ENCODE measurements at places on chromosomes 6 and 20.

GRCh38 chr6:152630832-152631231 lies 6.3 kb downstream of the SYNE1 start:
- peaks cover 3% of the 10 kb centered on the region for H3K4me1 ChIP-seq
- no peak for DNase-seq
- H3K27ac ChIP-seq = no peak overlapping the region

- H3K27ac ChIP-seq = no peak overlapping the region
- peaks cover 3% of the 10 kb centered on the region for H3K4me1 ChIP-seq
- H3K27me3 ChIP-seq = no peaks in the 10 kb centered on the region
- H3K4me3 ChIP-seq = no peak overlapping the region
- no peak for DNase-seq
Measured at GRCh38 chr20:63578224-63579016, 4.4 kb upstream of the HELZ2 start.

GRCh38 chr20:17664025-17664633 lies 17.9 kb downstream of the RRBP1 start:
- H3K27ac ChIP-seq = no peak overlapping the region
- H3K36me3 ChIP-seq = peaks cover 2% of the 10 kb centered on the region
- H3K27me3 ChIP-seq = no peaks in the 10 kb centered on the region
- no peak overlapping the region for H3K4me3 ChIP-seq
- DNase-seq = no peak

- no peaks in the 10 kb centered on the region for H3K4me1 ChIP-seq
- DNase-seq = no peak
- H3K4me3 ChIP-seq = no peak overlapping the region
Measured at GRCh38 chr6:444653-445275, 53.2 kb downstream of the IRF4 start.

- no peak for DNase-seq
- H3K27me3 ChIP-seq = no peaks in the 10 kb centered on the region
- peak overlapping the region; percentile 64 for H3K4me3 ChIP-seq
- H3K36me3 ChIP-seq = peaks cover under 1% of the 10 kb centered on the region
- no peak overlapping the region for H3K27ac ChIP-seq
Measured at GRCh38 chr6:41560431-41561192, 14.4 kb downstream of the FOXP4 start.

DNA sequence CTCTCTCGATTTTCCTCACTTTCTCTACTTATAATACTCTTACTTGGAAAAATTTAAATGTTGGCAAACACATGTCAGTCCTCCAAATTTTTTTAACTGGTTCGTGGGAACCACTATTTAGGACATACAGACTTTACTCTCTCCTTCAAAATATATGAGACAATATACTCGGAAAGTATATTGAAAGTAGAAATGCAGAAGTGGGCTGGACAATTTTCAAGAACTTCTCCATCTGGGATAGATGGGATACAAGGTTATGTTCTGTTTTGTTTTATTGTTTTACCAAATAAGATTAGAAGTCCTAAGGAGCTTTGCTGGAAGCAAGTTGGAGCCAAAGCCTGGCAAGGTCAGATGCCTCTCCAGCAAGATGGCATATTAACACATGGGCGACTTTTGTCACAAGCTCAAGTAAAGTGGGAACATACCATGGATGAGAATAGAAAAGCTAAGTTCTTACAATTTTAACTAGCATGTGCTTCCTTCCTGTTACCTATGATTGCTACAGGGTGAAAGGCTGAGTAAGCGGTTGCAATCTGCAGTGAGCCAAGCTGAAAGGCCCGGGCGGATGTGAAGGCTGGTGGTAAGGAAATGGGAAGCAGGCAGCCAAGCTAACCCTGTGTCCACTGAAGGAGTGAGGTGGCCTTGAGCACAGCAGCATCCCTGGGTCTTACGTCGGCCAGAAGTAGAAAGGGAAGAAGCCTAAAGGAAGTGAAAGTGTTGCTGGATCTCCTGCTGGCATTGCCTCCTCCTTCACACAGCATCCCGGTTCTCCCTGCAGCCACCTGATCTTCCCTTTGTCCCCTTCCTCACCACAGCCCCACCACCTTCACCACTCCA lies 7.1 kb downstream of the MAP3K5 start:
- no peaks in the 10 kb centered on the region for H3K27me3 ChIP-seq
- DNase-seq = no peak
- no peaks in the 10 kb centered on the region for H3K36me3 ChIP-seq
- peak overlapping the region; percentile 97 for H3K27ac ChIP-seq

GRCh38 chr6:106799031-106799894 lies 169.9 kb downstream of the QRSL1 start:
- H3K4me1 ChIP-seq = no peaks in the 10 kb centered on the region
- no peak for DNase-seq
- no peak overlapping the region for H3K27ac ChIP-seq

- no peaks in the 10 kb centered on the region for H3K27me3 ChIP-seq
- H3K4me3 ChIP-seq = no peak overlapping the region
- no peaks in the 10 kb centered on the region for H3K4me1 ChIP-seq
- DNase-seq = no peak
- H3K36me3 ChIP-seq = no peaks in the 10 kb centered on the region
- H3K27ac ChIP-seq = no peak overlapping the region
Measured at GRCh38 chr6:14948586-14949245, 297.2 kb upstream of the JARID2 start.

GRCh38 chr20:34967421-34967820 lies 11.8 kb downstream of the MYH7B start:
- H3K36me3 ChIP-seq = no peaks in the 10 kb centered on the region
- no peak for DNase-seq
- H3K4me3 ChIP-seq = no peak overlapping the region
- H3K27ac ChIP-seq = no peak overlapping the region
- no peaks in the 10 kb centered on the region for H3K27me3 ChIP-seq
- no peaks in the 10 kb centered on the region for H3K4me1 ChIP-seq

GRCh38 chr6:163705923-163706322 lies 291.4 kb downstream of the QKI start:
- peaks cover 11% of the 10 kb centered on the region for H3K4me1 ChIP-seq
- no peak overlapping the region for H3K4me3 ChIP-seq
- H3K36me3 ChIP-seq = no peaks in the 10 kb centered on the region
- no peak overlapping the region for H3K27ac ChIP-seq
- H3K27me3 ChIP-seq = no peaks in the 10 kb centered on the region
- DNase-seq = no peak
